MM.1S (cell line): ENCODE measurements at places on chromosomes 4 and X.

DNA sequence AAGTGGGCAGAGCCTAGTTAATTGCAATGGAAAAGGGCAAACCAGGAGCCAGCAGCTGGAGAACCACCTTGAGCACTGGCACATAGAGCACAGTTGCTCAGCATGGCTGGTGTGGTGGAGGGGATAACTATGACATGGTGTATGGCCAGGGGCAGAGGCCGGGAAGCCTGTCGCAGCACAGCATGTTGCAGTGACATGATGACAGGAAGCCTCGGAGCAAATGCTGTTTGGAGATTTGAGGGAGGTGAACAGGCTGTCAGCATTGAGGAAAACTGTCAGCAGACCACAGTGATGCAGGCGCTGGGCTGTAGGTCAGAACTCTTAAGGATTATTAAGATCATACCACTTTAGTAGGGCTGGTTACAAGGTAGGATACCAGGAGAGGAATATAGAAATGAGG lies 228.7 kb downstream of the CBR4 start:
- no peak for DNase-seq

DNA sequence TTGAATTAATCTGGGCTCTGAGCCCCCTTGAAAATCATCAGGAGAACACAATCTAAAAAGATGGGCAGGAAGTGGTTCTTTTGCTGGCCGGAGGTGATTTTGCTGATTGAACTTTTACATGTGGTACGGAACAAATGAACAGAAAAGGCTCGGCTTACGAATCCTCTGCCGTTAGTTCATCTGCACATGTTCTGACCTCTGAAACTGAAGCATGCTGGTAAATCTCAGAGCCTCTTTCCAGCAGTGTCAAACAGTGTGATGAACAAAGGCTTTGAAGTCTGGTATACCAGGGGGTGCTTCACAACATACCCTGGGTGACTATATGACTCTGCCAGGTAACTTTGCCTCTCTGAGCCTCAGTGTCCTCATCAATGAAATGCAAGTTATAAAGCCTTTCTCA lies 194.2 kb upstream of the C1QTNF7 start:
- DNase-seq, result peak; percentile 69

- DNase-seq, result no peak
These were observed 22.9 kb upstream of the FAT1 start for GRCh38 chr4:186746581-186746980.

- DNase-seq, result no peak
These were observed 65.5 kb downstream of the SH3RF1 start for GRCh38 chr4:169205075-169205743.

GRCh38 chrX:119602701-119603255 lies 3.4 kb downstream of the NKRF start:
- no peak for DNase-seq

DNA sequence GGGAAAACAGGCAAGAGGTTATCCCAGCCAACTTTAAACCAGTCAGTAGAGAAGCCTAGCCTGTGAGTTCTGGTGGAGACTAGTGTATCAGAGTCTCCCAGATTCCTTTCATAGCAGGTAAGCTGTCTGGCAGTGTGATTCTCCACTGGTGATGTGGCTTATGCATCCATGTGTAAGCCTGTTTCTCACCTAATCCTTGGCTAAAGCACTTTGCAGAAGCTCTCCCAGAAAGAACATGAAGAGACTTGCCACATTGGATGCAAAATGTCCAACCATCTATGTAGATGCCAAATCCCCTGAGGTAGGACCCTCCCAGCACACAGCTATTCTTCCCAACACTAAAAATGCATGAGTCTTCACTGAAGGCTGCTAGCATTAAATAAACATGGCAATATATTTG lies 111.7 kb downstream of the CHRNA9 start:
- no peak for DNase-seq

DNA sequence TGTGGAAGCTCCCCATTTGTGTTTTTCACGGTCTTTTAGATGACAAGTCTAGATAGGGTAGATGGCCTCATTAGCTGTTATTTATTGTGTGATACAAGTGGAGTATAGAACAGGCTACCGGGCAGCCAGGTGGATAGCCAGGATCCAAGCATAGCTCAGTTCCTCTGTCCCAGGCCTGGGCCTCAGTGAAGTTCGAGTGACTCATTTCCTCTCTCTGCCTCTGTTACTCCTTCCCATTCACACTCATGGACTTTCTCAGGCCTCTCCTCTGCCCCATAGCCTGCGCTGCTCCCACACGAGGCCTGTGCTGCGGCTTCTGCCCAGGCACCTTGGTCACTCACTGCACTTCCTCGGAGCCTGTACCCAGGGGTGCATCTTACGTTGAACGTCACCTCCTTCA lies 54.5 kb downstream of the TENM3 start:
- DNase-seq, result no peak

- no peak for DNase-seq
These were observed 288.1 kb downstream of the SH3BGRL start for GRCh38 chrX:81489987-81490386.

DNA sequence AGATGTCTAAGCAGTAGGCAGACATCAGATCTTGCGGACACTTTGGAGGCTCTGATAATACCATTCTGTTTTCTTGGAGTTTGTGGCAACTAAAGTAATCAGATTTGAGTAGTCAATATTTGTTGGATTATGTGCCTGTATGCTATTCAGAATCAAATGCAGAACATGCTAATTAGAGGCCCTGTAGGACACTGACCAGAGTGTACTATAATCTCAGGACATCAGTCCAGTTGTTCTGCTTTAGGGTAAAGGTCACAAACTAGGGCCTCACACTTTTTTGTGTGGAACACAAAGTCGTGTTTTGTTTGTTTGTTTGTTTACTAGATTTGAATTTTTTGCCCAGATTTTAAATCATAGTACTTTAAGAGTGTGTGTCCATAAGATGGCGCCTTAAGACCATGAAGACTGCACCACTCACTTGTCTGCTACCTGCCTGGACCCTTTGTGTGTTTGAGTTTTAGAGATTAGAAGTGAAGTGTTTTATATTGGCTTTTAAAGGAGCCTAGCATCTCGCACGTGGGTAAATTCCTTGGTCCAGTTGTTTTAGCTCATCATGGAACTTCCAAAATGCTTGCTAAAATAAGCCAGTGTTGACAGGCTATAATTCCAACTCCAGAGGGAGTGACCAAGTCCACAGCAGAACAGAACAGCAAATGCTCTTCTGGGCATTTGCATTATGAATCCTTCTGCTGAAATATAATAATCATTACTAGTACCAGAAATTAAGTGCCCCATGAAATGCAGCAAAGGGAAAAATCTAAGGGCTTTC lies 34.7 kb downstream of the IL13RA1 start:
- DNase-seq, result no peak

- no peak for DNase-seq
These were observed 63.5 kb downstream of the SHROOM3 start for GRCh38 chr4:76498550-76498949.

GRCh38 chrX:55908661-55909212 lies 191.2 kb downstream of the RRAGB start:
- peak; percentile 30 for DNase-seq

GRCh38 chrX:24153178-24153795 lies 3.8 kb downstream of the ZFX start:
- DNase-seq, result no peak

- no peak for DNase-seq
These were observed 223.3 kb upstream of the MAB21L2 start for GRCh38 chr4:150358691-150359090.

DNA sequence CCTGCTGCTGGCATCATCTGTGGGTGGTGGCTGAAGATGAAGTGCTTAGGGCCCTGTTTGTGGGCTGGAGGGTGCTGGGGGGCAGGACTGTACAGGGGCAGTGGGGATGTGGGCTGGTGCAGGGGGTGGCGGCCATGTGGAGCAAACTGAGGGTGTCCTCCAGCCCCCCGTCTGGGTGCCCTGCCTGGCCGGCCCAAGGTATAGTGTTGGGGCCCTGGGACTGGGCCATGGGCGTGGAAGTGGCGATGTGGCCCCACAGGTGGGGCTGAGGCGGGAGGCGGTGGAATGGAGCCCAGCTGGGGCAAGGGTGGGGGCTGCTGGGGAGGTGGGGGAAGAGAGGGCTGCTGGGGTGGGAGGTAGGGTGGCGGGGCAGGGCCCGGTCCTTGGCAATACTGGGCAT lies 9.5 kb upstream of the KDM5C start:
- DNase-seq, result no peak

GRCh38 chr4:43411226-43411625 lies 518.7 kb downstream of the GRXCR1 start:
- DNase-seq, result no peak

DNA sequence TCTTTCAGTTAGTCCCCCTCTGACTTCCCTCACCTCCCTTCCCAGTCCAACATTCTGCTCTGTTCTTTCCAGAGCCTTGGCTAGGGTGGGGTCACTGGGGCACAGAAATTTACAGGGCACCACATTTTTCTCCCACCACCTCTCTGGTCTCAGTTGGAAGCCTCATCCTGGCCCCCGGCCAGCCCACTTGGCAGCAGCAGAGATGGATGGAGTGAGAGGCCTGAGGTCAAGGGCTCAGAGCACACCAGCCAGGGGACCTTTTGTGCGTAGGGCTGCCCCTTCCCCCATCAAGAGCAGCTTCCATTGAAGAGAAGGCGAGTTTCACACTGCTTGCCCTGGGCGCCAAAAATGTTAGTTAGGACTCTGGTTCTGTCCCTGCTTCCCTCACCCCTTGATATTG lies 230.9 kb downstream of the SOX3 start:
- no peak for DNase-seq

DNA sequence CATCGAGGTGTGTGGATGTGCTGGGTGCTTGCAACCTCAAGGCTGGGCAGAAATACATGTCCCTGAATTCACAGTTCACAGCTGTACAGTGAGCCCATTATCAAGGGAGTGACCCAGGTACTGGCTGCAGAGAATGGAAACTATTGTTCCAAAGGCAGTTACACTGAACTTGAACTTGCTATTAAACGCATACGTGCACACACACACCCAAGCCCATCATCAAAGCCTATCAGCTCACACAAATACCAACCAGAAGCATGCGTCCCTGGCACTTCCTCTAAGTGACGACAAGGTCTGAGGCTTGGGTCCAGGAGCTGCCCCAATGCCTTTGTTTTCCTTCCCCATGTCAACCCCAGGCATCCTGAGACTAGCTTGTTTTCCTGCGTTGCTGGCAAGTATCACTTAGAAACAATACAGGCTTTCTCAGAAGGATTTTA lies 88.6 kb downstream of the IRF2 start:
- peak; percentile 19 for DNase-seq

DNA sequence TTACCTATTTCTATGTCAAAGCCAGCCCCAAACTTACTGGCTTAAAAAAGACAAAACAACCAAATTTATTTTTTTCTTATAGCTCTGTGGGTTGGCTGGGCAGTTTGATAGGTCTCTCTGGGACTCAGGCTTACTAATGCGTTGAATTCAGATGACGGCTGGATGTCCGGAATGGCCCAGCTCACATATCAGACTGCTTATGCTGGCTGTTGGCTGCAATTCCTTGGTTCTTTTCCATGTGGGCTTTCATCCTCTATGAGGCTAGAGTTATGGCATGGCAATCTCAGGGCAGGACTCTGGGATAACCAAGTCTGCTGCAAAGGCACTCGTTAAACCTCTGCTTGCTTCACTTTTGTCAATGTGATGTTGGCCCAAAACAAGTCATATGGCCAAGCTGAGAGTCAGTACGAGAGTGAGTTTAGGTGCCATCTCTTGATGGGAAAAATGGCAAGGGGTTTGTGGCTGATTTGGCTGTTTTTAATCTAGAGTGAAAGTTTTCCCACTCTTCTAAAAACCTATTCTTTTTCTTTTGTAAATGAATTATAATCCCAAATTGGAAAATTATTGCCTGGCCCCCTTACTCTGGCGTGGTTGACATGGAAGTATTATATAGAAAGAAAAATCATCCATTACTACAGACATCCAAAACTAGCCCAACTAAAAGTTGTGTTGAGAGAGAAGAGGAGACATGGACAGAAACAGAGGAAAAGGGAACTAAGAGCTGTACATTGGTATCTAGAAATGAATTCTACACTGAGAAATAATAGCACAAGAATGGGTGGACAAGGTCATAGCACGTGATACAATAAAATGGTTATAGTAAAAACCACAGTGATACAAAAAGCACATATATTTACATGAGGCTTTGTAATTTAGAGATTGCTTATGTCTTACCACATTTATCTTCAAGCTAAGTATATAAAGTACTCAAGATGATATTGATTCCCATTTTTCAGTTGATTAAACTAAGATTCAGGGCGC lies 6.6 kb downstream of the PRIMPOL start:
- DNase-seq, result no peak

DNA sequence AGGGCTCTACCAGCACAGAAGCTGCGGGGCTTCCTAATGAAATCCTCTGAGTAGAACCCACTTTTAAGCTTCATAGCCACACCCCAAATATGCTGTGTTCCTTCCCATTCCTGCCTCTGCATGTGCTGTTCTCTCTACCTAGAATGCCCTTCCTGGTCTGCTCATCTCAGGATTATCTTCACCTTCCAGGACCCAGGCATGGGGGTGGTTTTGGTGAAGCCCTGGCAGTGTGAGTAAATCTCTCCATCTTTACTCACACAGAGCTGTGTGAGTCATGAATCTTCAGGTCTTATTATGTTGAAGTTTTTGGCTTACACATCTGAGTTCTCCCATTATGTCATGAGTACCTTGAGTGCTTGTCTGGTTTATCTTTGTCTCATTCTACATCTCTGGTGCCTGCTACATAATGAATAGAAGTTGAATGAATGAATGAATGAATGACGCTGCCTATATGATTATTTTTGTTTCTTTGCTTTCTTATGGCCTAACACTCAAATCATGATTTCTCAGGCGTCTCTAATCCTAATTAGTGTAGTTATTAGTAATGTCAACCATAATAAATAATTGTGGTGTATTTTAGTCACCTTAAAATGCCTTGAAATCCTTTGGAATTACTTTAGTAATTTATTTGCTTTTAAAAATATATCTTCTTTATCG lies 41.9 kb downstream of the HADH start:
- DNase-seq, result no peak

- DNase-seq, result no peak
These were observed 45.4 kb downstream of the UGT2A3 start for GRCh38 chr4:68905939-68906779.

DNA sequence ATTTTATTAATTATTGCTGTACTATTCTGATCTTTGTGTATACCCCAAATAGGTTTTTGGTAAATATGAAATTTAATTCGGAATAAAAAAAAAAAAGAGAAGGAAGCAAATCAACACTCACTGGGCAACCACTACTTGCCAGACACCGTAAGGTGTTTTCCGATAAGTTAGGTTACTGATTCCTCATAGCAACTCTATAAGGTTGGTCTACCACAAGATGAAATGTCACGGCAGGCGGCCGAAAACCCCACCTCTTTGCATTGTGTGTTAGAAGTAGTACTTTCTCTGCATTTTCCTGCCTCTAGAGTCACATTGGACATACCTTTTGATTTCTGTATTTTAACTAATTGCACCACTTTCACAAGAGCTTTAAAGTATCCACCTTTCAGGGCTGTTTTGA lies 44.5 kb upstream of the RASGEF1B start:
- no peak for DNase-seq

DNA sequence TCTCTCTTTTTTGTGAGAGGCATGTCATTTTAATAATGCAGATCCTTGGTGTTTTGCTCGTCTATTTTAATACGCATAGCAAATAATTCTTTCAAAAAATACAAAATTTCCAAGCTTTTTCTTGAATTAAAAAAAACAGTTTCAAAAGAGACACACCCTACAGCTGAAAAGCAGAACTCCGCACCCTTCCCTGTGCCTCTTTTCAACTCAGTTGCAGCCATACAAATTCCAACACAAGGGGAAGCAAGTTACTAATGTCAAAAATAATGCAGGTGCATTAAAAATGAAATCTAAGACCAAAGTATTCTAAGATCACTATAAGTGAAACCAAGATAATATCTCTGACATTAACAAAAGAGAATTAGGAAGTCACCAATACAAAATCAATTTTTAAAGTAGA lies 66.6 kb downstream of the NR3C2 start:
- no peak for DNase-seq

GRCh38 chrX:81229901-81230300 lies 28.0 kb downstream of the SH3BGRL start:
- no peak for DNase-seq
